ENCODE measurements at places on chromosomes 1 and 21.

- no peak for DNase-seq
These were observed 2.4 kb downstream of the SLC27A3 start for GRCh38 chr1:153777648-153778047.

- DNase-seq = no peak
These were observed 200.7 kb downstream of the CHRM3 start for GRCh38 chr1:239587066-239587465.

- no peak for DNase-seq
These were observed 51.3 kb downstream of the KCND3 start for GRCh38 chr1:111938123-111938522.

DNA sequence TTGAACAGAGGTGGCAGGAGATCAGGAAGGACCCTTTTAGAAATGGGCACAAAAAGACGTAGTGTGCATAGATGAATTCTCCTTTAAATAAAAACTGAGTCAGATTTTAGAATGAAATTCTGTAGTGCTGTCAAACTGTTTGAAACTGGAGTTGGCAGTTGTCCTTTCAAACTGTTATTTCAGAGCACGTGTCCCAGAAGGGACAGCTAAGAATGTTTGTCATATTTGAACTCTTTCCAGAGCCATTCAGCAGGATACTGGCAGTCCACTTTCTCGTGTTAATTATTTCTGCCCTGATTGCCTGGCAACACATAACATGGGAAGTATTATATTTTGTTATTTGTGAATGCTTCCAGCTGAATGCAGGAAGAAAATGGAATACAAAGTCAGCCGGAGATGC, 212.3 kb upstream of the DPYD start:
- DNase-seq = no peak

DNA sequence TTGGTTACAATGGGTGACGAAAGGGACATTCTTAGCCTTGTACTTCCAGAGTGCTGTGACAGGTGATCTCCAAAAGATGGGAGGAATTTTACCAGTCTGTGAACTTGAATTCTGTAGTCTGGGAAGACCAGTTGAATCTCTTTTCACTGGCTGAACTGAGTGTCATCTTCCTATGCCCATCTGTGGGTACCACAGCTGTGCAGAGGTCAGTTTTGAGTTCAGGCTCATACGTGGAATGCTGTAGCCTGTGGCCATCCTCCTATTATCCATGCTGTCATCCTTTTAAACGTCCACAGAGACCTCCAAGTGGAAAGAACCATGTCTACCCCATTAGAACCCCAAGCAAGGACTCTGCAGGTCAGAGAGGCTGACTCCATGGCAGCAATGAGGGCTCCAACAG, 32.1 kb downstream of the TMEM51 start:
- DNase-seq = no peak

- DNase-seq = no peak
These were observed 35.4 kb downstream of the KIAA0040 start for GRCh38 chr1:175157200-175157599.

DNA sequence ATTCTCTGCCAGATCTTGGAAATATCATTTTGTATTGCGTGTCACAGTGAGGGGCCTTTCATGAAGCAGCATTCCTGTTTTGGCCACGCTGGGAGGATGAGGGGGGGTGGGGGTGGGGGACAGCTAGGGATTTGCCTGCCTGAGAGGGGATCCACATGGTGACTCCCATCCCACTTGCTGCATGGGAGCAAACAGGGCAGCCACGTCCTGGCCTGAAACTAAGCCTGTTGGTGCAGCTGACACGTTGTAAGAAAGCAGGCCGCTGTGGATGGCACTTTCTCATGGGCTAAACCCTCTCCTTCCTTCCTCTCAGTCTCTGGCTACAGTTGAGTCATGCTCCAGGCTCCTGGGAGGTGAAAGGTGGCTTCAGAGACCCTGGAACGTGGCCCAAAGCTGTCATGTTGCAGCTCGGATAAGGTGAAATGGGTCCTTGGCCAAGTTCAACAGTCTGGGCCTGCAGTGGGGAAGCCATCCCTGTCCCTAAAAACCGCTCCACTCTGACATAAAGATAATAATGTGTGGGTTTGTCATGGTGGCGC, 346.7 kb upstream of the VAMP3 start:
- no peak for DNase-seq

GRCh38 chr1:207414606-207415108, 39.5 kb upstream of the CR2 start:
- no peak for DNase-seq

DNA sequence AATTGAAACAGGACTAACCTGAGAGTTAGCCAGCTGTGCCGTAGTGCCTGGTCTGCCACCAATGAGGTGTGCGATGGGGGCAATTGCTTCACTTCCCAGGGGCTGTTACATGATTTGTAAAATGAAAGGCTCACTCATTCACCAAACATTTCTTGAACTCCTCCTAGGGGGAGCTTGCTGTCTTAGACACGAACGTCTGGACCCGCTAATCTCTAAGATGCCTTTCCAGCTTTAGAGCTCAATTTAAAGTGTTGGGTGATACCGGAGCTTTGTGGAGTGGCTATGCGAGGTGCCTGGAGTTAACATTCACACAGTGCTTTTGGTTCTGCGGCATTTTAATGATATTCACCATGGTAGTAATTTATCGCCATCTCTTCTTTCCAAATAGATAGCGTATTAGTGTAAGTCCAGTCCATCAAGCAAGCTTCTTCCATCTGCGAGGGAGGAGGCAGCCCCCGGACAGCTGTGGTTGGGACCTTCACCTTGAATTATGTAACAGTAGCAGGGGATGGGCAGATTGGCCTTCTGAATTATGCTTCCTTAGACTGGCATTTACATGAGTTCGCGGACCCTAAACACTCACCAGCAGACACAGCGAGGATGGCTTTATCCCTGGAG, 179.9 kb downstream of the ADSS2 start:
- no peak for DNase-seq

- DNase-seq = no peak
These were observed 64.4 kb downstream of the FAAP20 start for GRCh38 chr1:2130156-2130555.

- DNase-seq = no peak
These were observed 22.7 kb downstream of the RHBG start for GRCh38 chr1:156391701-156392100.

- no peak for DNase-seq
These were observed 87.4 kb upstream of the CLDN14 start for GRCh38 chr21:36567216-36567885.

GRCh38 chr1:248872752-248873408, 14.0 kb upstream of the ZNF692 start:
- DNase-seq = no peak

DNA sequence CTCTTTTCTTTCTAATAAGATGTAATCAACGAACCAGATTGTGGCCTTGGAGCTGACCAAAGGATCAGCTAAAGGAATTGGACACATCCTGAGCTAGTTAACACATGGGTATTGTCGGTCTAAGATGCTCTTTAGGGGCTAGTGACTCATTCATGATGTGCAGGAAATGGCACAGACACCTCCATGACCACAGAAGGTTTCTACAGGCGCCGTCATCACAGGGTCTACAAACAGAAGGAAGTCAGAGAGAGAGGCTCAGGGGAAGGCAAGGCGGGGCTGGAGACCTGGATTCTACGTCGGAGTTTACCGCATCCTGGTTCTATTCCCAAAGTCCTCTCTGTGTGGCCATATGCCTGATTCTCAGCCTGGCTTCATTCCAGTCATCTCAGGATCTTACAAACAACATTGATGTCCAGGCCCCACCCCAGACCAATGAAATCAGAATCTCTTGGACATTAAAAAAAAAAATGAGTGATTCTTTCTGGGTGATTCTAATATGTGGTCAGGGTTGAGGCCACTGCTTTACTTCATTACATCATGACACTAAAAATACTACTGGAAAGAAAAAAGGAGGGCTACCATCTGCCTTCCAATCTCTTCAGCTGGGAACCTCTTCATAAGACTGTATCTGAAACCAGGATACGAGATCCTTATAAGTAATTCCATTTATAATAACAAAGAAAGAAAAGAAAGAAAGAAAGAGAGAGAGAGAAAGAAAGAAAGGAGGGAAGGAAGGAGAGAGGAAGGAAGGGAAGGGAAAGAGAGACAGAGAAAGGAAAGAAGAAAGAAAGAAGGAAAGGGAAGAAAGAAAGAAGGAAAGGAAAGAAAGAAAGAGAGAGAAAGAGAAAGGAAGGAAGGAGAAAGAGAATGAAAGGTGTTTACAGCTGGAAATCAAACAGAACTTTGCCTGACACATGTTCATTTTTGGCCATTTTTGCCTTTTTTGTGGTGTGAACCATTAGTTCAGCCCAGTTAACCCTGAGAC, 11.6 kb upstream of the KCNJ15 start:
- peak; percentile 18 for DNase-seq

DNA sequence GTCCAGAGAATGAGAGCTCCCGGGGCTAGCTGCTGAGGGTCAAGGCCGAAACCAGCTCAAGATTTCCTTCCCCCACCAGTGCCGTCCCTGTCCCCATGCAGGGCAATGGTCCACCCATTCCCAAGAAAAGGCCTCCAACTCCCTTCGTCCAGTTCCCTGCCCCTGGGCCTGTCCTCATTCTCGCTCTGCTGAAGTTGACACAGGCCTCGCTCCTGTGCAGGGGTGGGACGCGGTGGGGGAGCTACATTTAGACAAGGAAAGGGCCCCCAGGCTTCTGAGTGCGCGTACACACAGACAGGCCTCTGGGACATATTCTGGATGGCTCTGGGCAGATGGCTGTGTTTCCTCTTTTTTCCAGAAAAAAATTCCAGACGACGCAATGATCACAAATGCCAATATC, 188.3 kb downstream of the ETS2 start:
- DNase-seq = no peak

- no peak for DNase-seq
These were observed 73.9 kb upstream of the SDC3 start for GRCh38 chr1:30982431-30982830.

DNA sequence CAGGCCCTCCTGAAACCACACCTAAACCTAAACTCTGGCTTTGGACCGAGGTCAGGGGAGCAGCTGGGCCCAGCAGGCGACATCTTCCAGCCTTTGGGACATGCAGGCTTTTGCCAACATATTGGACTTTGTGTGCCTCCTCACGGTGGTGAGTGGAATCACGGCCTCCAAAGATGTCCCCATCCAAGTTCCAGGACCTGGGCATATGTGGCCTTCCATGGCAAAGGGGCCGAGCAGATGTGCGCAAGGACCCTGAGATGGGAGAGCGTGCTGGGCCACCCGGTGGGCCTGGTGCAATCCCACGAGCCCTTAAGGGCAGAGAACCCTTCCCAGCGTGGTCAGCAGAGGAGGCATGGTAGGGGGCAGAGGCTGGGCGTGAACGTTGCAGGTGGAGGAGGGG, 160.8 kb upstream of the C1orf174 start:
- no peak for DNase-seq

DNA sequence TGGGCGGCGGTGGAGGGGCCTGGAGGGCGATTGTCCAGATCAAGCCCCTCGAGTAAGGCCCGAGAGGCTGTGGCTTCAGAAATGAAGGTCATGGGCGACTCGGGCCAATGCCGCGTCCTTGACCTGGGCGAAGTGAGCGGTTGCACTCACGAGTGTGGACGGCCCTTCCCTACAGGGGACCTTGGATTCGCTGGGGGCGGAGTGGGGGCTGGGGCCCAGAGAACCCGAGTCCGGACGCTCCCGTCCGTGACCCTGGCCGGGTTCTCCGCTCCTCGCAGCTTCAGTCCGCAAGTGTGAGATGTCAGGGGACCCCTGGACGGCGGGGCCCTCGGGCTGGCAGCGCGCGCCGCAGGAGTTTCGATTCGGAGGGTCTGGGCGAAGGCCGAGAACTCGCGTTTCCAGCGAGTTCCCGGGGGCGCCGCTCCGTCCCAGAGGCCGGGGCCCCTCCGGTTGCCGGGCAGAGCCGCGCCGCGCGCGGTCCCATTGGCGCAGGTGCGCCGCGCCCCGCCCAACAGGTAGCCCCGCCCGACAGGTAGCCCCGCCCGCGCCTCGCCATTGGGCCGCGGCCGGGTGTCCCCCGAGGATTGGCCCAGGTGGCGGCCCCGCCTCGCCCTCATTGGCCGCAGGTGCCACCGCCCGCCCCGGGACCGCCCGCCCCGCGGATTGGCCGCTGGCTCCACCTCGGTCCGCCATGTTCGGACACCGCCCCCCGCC, at the start of gene PRKCZ:
PRKCZ (plus strand) TSS at position 694 of the 714 bp plus-strand sequence. CDS start 220 bp downstream, outside the sequence.
- DNase-seq = no peak

GRCh38 chr1:96808191-96808590, 86.6 kb downstream of the PTBP2 start:
- DNase-seq = peak; percentile 5

DNA sequence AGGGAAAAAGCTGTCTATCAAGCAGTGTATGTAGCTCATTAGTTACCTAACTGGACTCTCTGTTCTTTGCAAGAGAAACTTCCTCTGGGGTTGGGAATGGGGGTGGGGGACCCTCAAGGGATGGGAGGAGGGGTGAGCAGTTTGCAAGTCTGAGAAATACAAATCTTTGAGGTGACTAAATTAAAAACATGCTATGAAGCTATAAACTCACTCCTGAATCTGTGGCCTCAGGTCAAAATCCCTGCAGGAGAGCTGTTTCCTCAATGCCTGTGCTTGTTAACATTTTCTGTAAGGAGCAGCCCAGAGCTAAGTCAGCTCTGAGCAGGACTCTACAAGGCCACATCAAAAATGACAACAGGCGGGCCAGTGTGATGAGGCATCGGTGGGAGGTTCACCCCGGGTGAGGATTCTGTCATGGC, 32.8 kb upstream of the PTPRC start:
- DNase-seq = no peak

- no peak for DNase-seq
These were observed at the start of gene THEM5 for GRCh38 chr1:151853411-151853943. TSS of gene THEM5 (minus strand) at chr1:151853712. CDS start at chr1:151853565, 147 bp downstream.

- no peak for DNase-seq
These were observed 22.9 kb upstream of the ARHGEF10L start for GRCh38 chr1:17516303-17517214.

- DNase-seq = peak; percentile 33
These were observed 1099.5 kb downstream of the PLA2G4A start for GRCh38 chr1:187928288-187928687.

DNA sequence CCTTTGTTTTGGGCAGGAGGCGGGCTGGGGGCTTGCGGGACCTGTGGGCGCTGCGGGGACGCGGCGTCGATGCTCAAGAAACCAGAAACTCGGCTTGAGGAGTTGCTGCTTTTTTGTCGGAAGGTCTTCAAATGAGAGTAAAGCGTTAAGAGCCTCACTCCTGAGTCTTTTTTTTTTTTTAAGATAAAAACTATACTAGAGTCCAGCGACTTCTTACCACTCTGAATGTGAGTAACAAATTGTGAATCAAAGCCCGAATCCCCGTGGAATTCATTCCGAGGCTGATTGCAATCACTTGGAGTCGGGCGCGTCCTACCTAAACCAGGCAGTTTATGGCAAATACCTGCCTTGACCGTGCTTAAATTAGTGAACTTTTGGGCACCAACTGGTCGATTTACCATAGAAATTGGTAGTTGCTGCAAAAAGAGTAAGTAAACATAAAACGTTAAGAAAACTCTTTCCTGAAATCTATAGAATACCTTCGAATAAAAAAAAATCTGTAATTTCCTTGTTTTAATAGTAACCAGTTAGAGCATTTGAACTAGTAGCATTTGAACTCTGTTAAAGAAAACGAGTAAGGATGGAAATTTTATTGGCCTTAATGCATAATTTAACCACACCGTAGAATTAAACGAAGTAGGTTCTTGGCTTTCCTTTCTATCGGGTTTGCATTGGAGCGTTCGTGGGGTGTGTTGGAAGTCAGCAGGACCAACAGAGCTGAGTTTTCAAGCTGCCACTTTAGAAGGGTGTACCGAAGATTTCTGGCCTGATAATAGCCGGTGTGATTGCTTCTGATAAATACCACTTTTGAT, 769 bp downstream of the GPSM2 start:
- no peak for DNase-seq

GRCh38 chr21:45829668-45830067, 151.9 kb upstream of the COL6A1 start:
- DNase-seq = no peak

All from glomerular endothelial cell (primary cell).